ENCODE measurements at places on chromosomes 6 and 20. TPM values are rescaled to one million over a fixed set of nuclear protein-coding genes. Genes with fewer than 3 reads are reported as not detected.

Gene MRAP2
- total RNA-seq, result not detected

Gene BHLHE23
- total RNA-seq, result not detected

DNA sequence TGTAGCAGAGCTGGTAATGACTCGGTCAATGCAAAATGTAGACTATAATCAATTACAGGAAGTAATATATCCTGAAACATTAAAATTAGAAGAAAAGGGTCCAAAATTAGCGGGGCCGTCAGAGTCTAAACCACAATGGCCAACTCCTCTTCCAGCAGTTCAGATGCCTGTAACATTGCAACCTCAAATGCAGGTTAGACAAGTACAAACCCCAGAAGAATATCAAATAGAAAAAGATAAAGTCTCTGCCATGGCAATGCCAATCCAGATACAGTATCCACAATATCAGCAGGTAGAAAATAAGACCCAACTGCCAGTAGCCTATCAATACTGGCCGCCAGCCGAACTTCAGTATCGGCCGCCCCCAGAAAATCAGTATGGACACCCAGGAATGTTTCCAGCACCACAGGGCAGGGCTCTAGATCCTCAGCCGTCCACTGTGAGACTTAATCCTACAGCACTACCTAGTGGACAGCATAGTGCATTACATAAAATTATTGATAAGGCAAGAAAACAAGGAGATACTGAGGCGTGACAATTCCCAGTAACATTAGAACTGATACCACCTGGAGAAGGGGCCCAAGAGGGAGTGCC lies 158.4 kb downstream of the GPX5 start:
- no peak for DNase-seq
- H3K4me1 ChIP-seq, result peaks cover 16% of the 10 kb centered on the region
- no peaks in the 10 kb centered on the region for H3K36me3 ChIP-seq
- H3K27ac ChIP-seq, result no peak overlapping the region

GRCh38 chr6:41704656-41705310 lies 30.6 kb downstream of the TFEB start:
- no peak overlapping the region for H3K27ac ChIP-seq
- no peaks in the 10 kb centered on the region for H3K36me3 ChIP-seq

DNA sequence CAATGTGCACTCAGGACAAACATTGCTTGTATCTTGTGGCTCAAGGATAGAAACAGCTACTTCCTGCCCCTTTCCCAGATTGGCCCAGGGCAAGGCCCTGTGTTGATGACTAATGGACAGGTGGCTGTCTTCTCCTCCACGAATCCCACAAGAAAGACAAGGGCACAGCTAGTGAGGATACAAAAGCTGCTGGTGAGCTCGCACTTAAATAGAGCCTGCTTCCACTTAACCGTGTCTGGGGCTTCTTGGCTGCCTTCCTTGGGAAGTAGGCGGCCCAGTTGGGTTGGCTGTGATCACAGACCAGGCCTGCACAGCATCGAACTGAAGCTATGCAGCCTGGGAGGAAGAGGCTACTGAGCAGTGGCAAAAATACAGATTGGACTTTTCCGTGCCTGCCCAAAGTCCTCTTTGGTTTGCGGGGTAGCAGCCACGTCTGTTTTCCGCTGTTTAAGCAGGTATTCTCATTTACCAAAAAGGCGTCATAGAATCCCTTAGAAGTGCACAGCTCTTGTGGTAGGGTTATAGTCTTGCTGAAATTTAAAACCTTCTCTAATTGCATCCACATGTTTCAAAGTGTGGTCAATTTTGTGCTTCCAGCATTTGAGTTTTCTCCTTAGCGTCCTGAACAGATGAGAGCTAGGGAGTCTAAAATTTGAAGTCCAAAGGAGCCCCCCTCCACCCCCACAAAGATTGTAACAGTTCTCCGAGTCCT lies 23.0 kb upstream of the NAA20 start:
- H3K4me3 ChIP-seq, result no peak overlapping the region
- H3K36me3 ChIP-seq, result no peaks in the 10 kb centered on the region
- no peak overlapping the region for H3K27ac ChIP-seq
